ENCODE measurements at places on chromosomes 7 and 10.

- DNase-seq: no peak
Measured at GRCh38 chr10:96657385-96657784, 62.9 kb downstream of the PIK3AP1 start.

DNA sequence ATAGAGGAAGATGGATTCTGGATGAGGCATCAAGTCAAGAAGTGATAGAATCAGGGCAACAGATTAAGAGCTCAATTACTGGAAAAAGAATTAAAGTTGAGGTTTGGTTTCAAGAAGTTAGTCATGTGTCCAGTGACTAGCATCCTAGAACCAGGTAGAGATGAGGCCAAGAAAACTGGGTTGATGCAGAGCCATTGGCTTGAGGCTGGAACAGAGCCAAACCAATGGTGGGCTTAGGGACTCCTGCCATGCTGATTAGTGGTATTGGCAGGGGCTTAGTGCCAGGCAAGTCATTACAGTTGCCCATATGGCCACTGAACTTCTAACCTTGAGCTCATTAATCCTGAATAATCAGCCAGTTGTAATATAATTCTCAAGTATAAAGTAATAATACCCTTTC is 18.5 kb downstream of the ZNF277 start:
- DNase-seq: no peak

GRCh38 chr10:95431900-95432342 is 129.2 kb downstream of the SORBS1 start:
- DNase-seq: no peak

- DNase-seq: no peak
Measured at GRCh38 chr10:126376956-126377355, 11.3 kb downstream of the ADAM12 start.

DNA sequence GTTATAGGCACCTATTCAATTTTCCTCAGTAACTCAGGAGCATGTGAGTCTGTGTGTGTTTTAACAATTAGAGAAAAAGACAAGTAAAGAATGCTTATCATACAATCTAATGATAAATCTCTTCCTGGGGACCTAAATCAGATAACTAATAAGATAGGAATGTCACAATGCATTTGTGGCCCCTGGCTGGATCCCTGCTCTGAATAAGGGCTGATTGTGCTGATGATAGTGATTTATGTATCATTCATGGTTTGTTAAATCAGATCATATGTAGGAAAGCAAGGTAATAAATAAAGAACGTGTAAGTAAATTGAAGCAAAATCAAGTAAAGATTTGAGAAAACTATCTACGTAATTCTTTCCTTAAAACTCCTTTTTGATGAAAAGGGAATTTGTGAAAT is 145.9 kb downstream of the C7orf25 start:
- no peak for DNase-seq

DNA sequence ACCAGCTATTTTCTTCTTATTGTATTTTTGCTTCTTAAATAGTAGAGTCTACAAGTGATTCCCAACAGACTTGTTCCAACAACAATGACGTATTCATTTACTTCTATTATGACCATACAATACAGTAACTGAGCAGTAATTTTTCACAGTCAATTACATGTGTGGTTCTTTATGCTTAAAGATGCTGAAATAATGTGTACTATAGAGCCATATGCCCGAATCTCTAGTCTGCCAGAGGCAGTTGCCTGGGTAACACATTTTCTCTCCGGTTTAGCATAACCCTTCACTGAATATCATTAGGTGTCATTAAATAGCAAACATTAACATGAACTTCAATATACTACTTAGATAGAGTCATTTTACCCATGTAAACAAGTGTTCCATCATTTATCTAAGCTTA is 75.0 kb downstream of the SLC25A13 start:
- DNase-seq: no peak

DNA sequence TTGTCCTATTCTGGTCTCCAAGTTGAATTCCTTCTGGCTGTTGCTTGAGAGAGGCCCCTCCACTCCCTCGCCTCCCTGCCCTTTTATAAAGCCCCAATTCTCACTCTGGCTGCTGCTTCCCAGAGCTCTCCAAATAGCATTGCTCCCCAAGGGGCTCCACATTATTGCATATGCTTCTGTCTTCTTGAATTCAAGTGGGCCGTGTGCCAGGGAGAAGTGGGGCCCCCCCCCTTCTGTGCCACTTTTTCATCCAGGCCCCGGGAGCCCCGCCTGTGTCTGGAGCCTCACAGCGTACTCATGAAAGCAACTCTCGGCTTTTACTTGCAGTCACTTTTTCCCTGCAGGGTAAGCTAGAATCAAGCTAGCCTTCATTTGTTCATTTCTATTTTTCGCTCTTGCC is 265.1 kb downstream of the CCSER2 start:
- DNase-seq: no peak

- DNase-seq: no peak
Measured at GRCh38 chr10:90872648-90873020, 860 bp downstream of the RPP30 start.

DNA sequence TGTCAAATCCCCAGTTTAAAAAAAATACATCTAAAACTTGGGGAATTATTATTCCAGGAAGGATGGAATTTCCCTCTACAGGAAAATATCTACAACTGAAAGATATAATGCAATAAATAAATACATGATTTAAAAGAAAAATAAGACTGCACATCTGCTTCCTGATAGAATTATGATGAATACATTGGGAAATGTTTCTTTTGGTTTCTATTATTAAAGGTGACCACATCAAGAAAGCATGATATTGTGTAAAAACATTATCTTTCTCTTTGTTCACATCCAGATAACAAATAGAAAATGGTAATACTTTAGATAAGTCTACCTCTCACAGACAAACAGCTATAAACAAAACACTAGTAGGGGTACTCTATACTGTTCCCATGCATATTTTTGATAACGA is 19.2 kb downstream of the SEMA3D start:
- DNase-seq: no peak

- no peak for DNase-seq
Measured at GRCh38 chr7:7772397-7772821, 54.0 kb upstream of the RPA3 start.

- no peak for DNase-seq
Measured at GRCh38 chr7:157674715-157675426, 338.1 kb downstream of the DNAJB6 start.

GRCh38 chr7:4079956-4080355 is 602.1 kb upstream of the FOXK1 start:
- DNase-seq: no peak

DNA sequence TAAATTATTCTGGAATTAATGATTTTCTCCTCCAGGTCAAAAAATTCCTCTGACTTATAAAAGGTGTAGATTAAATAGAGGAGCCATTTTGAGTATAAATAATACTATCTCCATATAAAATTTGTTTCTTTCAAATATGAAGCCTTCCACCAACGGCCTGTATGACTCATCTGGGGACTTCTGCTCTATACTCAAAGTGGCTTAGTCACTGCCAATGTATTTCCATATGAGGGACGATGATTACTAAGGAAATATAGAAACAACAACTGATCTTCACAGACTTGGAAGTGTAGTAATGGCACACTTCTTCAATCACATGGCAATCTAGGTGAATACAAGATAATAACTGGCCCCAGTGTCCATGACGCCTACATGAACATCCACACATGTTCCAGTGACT is 335.6 kb upstream of the HGF start:
- no peak for DNase-seq

DNA sequence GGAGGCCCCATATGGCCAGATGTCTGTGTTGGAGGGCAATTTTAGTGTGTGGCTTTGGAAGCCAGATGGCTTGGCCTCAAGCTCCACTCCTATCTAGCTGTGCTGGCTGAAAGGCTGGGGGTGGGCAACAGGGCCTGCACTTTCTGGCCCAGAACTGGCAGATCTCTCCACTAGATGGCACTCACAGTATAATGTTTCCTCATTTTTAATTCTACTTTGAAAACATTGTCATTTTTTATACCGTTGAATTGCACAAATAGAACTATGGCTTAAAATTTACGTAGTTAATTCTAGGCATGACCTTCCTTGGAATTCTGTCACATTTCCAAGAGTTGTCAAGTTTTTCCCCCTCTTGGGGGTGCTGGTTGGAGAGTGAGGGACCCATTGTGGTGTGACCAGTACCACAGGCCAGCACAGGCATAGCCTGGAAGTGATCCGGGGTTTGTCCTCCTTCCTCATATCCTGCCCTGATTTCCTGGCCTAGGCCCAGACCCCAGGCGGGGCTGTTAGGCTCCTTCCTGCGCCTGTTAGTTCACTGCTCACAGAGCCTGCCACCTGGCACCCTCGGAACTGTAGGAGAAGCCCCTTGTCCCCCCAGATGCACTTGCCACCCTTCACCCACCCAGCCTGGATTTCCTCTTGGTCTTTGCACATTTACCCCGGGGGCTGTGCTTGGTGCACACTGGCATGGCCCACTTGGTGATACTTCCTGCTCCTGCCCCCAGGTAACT is 52.8 kb downstream of the ARHGAP22 start:
- no peak for DNase-seq

- DNase-seq: no peak
Measured at GRCh38 chr7:157980774-157981173, 606.8 kb downstream of the PTPRN2 start.

DNA sequence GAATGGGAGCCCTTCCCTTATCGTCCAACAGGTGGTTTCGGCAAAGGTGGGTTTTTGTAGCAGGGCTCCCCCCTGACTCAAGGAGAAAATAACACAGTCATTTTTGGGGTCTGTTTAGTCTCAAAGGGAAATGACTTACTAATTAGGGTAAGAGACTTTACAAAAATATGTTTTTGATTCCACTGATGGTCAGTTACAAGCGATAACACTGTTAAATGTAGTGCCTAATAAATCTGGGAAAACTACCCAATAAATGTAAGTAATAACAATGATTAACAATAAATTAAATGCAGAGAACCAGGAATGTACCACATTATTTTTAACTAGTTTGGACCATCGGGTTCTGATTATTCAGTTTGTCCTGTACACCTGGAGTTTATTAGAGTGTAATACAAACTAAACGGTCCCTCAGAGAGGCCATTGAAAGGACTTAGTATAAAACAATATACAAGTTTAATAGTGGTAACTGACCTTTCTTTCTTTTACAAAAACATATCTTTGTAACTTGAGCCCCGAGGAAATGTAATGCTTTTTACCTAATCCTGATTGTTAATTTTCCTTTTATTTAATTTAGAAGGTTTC is 216.2 kb upstream of the HABP2 start:
- DNase-seq: no peak

DNA sequence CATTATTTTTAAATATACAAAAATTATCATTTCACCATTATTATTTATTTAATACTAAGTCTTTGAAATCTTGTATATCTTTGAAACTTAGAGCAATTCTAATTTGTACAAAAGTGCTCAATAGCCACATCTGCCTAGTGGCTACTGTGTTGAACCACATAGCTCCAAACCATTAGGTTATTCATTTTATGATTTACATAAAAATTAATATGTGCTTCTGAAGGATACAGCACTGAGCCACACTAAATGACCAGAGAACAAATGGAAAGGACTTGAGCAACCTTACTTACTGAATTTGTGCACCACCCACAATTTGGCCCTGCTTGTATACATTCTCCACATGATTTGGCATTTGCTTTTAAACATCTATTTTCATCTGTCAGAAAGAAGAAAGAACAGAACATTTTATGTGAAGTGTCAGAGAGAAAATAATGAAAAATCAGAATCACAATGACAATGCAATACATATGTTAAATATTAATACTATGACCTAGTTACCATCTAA is 25.8 kb downstream of the ITGB1 start:
- no peak for DNase-seq

All from stimulated activated CD4-positive, alpha-beta T cell treated with anti-CD3 and anti-CD28 coated beads, Interleukin-4, amount 100 ng/mL, for 4 hours (primary cell).